Cardiac muscle cell (in vitro differentiated cells and primary cell): ENCODE measurements at places on chromosomes 2 and 18. TPM values are rescaled to one million over a fixed set of nuclear protein-coding genes. Genes with fewer than 3 reads are reported as not detected.

DNA sequence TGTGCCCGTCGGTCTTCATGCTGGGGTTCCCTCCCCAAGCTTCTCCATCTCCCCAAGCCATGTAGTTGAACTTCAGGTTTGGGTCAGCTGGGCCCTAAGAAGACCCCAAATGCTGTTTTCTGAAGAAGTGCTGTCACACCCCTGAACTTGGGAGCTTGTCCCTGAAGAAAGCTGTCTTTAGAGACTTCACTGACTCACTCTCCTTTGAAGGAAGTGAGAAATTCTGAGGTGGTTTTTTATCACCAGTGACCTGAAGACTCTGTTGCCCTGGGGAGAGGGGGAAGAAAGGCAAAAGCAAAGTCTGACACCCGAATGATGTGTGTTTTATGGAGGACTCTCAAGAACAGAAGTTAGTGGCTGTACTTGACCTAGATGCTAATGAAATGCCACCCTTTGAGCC is 83.6 kb upstream of the BCL2L11 start:
- no peaks in the 10 kb centered on the region for H3K27me3 ChIP-seq
- no peaks in the 10 kb centered on the region for H3K36me3 ChIP-seq
- H3K4me1 ChIP-seq, result peaks cover 18% of the 10 kb centered on the region

GRCh38 chr2:159895258-159896065 is 97.5 kb upstream of the CD302 start:
- H3K27me3 ChIP-seq, result peaks cover 7% of the 10 kb centered on the region
- no peak overlapping the region for H3K4me3 ChIP-seq

- no peak overlapping the region for H3K27ac ChIP-seq
- peaks cover 10% of the 10 kb centered on the region for H3K4me1 ChIP-seq
- no peak overlapping the region for H3K4me3 ChIP-seq
- no peaks in the 10 kb centered on the region for H3K36me3 ChIP-seq
- peak; percentile 50 for DNase-seq
Measured at GRCh38 chr18:32443706-32444215, 26.9 kb downstream of the GAREM1 start.

GRCh38 chr2:121665504-121665903 is 16.2 kb upstream of the CLASP1 start:
- no peak overlapping the region for H3K27ac ChIP-seq
- H3K36me3 ChIP-seq, result no peaks in the 10 kb centered on the region
- no peaks in the 10 kb centered on the region for H3K4me1 ChIP-seq
- H3K4me3 ChIP-seq, result no peak overlapping the region
- no peaks in the 10 kb centered on the region for H3K27me3 ChIP-seq
- no peak for DNase-seq

DNA sequence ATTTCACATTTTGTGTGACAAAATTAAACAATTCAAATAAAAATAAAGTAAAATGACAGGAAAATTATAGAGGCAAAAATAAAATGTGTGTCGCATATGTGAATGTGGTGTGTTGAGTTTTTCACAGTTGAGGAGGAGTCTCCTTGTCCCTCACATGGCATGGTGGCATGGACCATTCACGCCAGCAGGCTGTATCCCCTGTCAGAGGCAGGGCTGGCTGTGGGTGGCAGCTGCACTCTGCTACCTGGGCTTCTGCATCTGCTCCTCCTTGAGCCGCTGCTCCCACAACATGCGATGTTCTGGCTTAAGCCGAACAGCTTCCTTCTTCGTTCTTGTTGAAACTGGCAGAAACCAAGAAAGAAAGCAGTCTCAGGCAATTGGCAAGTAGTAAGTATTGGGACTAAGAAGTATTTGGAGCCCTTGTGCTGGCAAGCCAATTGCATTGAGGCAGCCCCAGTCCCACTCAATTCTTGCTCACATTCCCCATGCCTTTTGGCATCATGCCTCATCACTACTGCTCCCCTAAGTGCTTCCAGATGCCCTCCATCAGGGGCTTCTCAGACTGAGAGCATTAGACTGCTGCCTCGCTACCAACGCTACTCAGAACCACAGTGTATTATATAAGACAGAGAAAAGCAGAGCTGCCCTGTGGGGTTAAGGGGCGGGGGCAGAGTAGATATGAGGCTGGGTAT is 177.9 kb upstream of the NABP1 start:
- no peaks in the 10 kb centered on the region for H3K36me3 ChIP-seq
- H3K27ac ChIP-seq, result peak overlapping the region; percentile 42

- no peaks in the 10 kb centered on the region for H3K36me3 ChIP-seq
- no peak for DNase-seq
- peak overlapping the region; percentile 74 for H3K27ac ChIP-seq
- no peak overlapping the region for H3K4me3 ChIP-seq
Measured at GRCh38 chr2:237638176-237638575, 10.8 kb downstream of the LRRFIP1 start.

GRCh38 chr2:203811491-203812221 is 55.9 kb upstream of the CTLA4 start:
- H3K36me3 ChIP-seq, result no peaks in the 10 kb centered on the region
- no peak overlapping the region for H3K4me3 ChIP-seq
- peaks cover 3% of the 10 kb centered on the region for H3K4me1 ChIP-seq
- H3K27me3 ChIP-seq, result no peaks in the 10 kb centered on the region
- H3K27ac ChIP-seq, result no peak overlapping the region

ZDBF2 gene
- 17.4 and 34.6 TPM in 2 replicates for total RNA-seq

DNA sequence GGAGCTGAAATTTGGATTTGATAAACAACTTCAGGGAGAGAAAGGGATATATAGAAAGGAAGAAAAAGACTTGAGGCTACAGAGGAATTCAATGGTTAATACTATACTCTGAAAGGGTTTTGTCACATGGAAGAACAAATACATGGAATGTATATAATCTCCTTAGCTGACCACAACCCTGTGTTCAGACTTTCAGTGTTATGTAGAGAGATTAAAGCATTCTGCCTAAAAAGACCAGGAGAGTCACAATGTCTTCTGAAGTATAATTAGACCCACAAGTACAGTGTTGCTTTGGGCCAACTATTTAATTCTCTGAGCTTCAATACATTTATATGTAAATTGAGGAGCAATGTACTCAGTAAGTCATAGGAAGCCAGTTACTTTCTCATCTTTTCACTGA is 123.8 kb upstream of the FSHR start:
- no peak overlapping the region for H3K4me3 ChIP-seq
- no peak overlapping the region for H3K27ac ChIP-seq
- no peak for DNase-seq
- H3K36me3 ChIP-seq, result no peaks in the 10 kb centered on the region
- no peaks in the 10 kb centered on the region for H3K27me3 ChIP-seq
- H3K4me1 ChIP-seq, result no peaks in the 10 kb centered on the region
